ENCODE measurements at places on chromosomes 7 and 10.
A peak's percentile ranks its signal among the peaks of the same experiment; 100 is the strongest.

GRCh38 chr7:23615331-23615730, 18.1 kb downstream of the CCDC126 start:
- DNase-seq = no peak

DNA sequence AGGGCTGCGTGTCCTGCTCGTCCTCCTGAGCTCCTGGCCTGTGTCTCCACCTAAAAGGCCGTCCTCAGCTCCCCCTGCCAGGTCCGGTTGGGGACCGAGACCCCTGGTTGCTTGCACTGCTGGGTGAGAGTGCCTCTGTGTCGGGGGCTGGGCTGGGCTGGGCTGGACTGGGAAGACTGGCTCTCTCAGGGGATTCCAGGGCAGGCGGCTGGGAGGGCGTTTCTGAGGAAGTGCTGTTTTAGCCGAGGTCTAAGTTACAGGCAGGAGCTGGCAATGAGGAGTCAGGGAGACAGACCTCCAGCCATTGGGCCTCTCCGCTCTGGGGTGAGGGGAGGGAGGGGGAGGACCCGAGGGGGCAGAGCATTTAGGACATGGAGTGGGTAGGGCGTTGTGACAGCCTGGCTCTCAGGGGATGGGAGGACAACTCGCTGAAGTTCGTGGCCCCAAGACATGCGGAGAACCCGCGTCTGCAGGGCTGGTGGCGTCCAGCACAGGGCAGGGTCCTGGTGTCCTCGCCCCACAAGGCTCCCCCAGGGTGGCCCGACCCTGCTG, 20.9 kb downstream of the FOXK1 start:
- no peak for DNase-seq

GRCh38 chr10:84114088-84114667, 25.1 kb upstream of the GHITM start:
- peak; percentile 14 for DNase-seq

DNA sequence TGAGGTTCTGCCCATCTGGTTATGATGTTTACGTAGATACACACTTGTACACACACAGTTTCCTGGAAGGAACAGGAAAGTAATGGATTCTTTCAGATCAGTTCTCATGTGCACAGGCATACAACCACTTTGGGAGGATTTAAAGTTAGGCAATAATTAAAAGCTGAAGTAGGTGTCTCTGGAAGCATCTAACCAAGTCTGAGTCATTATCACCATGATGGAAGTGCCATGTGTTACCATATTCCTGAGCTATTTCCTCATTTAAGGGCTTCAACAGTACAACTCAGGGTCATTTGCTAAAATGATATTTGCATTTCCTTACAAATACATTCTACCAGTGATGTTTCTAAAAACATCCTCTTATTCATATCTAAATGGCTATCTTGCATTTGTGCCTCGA, 41.4 kb upstream of the BET1 start:
- DNase-seq = no peak

- no peak for DNase-seq
These were observed 97.6 kb downstream of the ZMIZ1 start for GRCh38 chr10:79166312-79166721.

GRCh38 chr7:74230446-74231231, 20.8 kb downstream of the LAT2 start:
- DNase-seq = no peak

DNA sequence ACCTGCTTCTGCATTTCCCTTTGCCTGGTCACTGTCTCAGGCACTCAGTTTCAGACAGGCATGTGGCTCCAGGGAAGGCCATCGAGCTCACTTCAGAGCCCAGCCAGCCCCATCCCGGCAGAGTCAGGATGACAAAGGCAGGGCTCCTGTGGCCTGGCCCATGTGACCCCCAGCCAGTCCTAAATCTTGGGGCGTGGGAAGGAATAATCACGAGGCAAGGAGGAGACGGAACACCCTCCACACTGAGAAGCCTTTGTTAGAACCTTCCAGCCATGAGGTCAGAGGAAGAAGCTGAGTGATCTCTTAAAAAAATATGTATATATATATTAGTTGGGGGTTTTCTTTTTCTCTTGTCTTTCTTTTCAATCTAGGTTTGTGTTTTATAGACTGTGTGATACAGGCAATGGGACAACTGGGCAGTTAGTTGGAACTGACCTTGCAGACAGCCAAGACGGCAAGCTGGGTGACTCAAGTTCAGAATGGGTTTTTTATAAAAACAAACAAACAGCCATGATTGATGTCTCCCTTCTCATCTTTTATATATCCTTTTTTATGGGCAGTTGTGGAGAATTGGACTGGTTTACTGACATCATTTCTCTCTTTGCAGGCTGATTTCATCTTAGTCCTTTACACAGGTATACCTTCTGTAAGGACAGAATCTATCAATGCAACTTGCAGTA, 60.8 kb downstream of the CHN2 start:
- DNase-seq = no peak

- no peak for DNase-seq
These were observed 79.0 kb upstream of the PLXNA4 start for GRCh38 chr7:132655131-132655727.

GRCh38 chr10:873020-873419, 58.5 kb downstream of the LARP4B start:
- no peak for DNase-seq

- no peak for DNase-seq
These were observed 15.1 kb upstream of the CUBN start for GRCh38 chr10:17144757-17145156.

GRCh38 chr7:85595750-85596178, 408.9 kb upstream of the SEMA3D start:
- no peak for DNase-seq

GRCh38 chr10:59688921-59689351, 20.7 kb downstream of the SLC16A9 start:
- DNase-seq = no peak

- no peak for DNase-seq
These were observed 2.9 kb upstream of the ZNF467 start for GRCh38 chr7:149776289-149776688.

DNA sequence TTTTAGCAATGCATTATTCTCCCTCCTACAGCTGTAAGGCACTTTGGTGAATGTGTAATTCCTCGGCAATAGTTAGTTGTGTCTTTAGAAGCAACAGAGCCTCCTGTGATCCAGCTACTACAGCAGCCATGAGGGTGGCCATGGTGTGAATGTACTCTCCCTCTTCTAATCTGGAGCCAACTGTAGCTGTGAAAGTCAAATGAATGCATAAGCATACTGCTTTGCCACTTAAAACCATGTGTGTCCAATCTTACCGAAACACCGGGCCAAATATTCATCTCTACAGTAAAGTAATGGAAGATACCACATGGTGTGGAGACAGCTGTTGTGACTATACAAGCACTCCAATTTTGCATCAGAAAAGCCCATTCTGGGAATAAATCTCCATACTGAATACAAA, 195.0 kb downstream of the DNAJC1 start:
- no peak for DNase-seq

DNA sequence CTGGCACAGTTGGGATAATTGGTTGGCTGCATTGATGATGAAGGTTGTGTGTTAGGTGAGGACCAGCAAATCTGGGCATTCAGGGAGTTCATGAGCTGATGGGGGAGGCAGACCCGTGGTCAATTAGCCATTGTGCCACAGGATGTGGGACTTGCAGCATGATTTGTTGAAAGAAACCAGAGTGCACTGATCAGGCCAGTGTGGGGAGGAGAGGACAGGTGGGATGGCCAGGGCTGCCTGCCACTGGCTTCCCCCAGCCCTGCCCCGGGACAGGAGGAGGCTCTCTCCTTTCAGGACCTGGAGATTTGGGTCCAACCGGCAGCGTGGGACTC, 4.3 kb downstream of the CLIP2 start:
- DNase-seq = no peak

DNA sequence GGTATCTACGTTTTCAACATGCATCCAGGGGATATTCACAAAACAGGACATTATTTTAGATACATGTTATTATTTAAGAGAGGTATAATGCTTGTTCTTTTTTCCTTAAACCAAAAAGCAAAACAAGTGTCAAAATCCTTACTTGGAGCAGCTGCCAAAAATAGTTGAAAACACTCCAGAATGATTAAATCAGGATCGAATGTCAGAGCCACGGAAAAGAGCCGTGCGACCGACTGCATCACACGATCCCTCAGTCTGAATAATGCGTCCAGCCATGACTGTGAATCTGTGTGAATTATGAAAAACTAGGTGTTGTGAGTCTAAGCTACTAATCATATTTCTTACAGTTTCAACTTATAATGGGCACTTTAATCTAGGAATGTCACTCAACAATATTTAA, 126.0 kb downstream of the PARD3 start:
- DNase-seq = no peak

- no peak for DNase-seq
These were observed 2.1 kb upstream of the CASD1 start for GRCh38 chr7:94507462-94507861.

DNA sequence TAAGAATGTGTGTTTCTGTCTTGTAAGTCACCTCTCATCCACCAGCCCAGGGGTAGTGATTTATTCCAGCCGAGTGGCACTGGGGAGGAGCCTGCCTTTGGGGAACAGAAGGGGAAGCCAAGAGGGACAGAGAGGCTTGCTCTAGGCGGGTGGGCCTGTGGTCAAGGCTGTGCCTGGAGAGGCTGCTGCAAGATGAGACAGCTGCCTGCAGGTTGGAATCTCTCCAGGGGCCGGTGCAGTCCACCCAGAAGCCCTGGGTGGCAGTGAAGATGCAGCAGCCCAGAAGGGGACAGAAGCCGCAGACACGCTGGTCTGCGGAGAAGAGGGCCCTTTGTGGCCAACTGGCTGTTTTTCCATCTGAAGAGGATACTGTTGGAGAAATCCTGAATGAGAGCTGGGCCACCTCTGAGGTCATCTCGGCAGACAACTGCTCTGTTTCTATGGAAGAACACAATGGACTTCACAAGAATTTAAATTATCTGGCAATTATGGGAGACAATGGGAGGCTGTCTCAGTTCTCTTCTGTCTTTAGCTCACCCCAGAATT, 175.7 kb downstream of the GFRA1 start:
- DNase-seq = no peak

DNA sequence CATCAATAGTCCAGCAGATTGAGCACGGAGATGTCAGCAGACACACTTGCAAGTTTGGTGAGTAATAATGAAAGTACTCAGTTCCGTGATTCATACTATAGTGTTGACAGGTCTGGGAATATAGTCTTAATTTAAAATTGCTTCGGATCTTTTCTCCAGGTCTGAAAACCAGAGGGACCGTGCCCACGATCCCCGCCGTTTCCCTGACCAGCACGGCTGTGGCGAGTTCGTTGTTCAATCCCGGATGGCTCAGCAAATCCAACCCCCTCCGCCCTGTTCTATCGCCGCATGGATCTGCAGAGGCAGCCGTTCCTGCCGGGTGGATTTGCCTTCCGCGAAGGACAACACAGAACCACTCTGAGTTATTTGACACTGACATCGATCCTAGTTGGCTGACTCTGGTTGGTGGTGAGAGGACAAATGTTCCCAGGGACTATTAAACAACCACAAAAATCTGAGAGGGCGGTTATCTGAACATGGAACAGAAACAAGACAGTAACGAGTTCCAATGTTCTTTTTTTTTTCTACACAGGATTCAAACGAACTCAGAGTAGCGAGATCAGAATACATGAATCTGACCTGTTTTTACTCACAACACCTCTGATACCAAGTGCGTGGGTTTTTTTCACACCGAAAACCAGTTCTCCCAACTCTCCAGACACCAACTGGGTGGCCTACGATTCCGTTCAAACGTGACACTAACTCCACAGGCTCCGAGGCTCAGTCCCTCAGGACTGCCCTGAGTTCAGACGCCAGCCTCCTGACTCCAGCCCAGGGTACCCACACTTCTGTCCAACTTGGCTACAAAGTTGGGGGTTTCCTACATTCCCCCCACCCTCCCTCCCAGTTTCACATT, 52.7 kb downstream of the RBM17 start:
- DNase-seq = no peak

GRCh38 chr10:126042354-126042753, 146.0 kb downstream of the FANK1 start:
- no peak for DNase-seq

DNA sequence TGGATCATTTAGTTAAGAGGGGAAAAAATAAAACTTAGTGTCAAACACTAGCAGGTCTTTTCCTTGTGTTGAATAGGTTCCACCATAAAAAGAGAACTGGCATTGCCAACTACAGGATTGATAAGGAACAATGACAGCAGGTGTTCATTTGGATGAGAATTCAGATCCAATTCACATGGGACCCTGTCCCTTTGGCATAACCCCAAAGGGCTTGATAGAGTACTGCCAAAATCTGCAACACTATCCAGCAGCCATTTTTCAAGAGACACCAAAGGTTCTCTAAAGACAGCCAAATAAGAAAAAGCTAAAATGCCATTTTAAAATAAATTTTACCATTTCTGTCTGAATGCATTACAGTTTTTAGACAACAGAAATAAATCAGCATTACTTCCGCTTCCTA, 422.3 kb downstream of the DGKB start:
- DNase-seq = no peak

DNA sequence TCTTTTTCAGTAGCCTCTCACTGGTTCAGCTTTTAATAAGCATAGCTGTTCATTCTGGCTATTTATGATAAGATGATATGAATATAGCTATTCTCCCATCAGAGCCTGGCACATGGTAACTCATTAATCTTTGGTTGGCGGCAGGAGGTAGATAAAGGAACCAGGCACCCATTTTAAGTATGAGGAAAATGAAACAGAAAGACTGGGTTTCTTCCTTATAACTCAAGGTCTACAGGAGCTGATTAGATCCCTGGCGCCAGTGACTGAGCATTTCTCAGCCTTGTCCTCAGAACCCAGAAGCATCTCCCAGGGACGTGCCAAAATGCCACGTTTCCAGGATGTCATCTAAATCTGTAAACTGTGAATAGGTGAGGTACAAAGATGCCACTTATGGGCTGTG, 141.9 kb downstream of the TCF7L2 start:
- no peak for DNase-seq

DNA sequence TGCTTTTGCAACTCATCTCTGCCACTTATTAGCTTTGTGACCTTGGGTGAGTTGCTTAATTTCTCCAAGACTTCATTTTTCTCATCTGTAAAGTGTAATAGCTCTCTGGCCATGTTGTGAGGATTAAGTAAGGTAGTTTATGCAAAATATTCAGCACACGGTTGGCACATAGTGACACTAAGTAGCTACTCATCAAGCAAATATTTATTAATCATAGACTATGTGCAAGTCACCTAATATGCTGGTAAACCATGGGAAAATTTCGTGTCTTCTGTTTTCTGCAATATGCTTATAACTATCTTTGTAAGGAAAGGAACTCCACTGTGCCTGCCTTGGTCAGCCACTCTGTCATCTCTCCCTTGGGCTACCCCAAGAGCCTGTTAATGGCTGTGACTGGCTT, 50.3 kb upstream of the EGR2 start:
- no peak for DNase-seq

DNA sequence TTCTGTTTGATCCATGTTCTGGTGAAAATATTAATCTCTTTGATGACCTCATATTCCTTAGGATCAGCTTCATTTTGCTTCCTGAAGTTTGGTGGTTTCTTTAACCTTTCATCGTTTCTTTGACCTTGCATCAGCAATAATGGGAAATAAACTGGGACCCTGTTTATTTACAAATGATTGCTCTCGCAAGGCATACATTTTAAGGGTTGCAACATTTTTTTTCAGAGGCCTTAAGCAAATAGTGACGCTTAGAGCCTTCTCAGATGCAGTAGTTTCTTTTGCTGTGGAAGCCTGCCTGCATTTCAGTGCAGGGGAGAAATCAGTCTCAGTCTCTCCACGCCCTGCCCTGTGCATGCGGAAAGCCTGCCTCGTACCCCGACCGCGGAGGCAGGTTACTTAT, 139.1 kb upstream of the NPS start:
- DNase-seq = no peak
